ENCODE measurements at places on chromosomes 2 and 18.

GRCh38 chr2:227366769-227367426 is 12.2 kb downstream of the TM4SF20 start:
- H3K27ac ChIP-seq, result peak overlapping the region; percentile 48
- H3K4me3 ChIP-seq, result no peak overlapping the region
- peak; percentile 84 for DNase-seq

- no peak overlapping the region for H3K27ac ChIP-seq
- no peak overlapping the region for H3K4me3 ChIP-seq
- H3K27me3 ChIP-seq, result no peaks in the 10 kb centered on the region
- no peaks in the 10 kb centered on the region for H3K4me1 ChIP-seq
- no peak for DNase-seq
Observed at GRCh38 chr2:196670342-196670741, 30.8 kb downstream of the CCDC150 start.

DNA sequence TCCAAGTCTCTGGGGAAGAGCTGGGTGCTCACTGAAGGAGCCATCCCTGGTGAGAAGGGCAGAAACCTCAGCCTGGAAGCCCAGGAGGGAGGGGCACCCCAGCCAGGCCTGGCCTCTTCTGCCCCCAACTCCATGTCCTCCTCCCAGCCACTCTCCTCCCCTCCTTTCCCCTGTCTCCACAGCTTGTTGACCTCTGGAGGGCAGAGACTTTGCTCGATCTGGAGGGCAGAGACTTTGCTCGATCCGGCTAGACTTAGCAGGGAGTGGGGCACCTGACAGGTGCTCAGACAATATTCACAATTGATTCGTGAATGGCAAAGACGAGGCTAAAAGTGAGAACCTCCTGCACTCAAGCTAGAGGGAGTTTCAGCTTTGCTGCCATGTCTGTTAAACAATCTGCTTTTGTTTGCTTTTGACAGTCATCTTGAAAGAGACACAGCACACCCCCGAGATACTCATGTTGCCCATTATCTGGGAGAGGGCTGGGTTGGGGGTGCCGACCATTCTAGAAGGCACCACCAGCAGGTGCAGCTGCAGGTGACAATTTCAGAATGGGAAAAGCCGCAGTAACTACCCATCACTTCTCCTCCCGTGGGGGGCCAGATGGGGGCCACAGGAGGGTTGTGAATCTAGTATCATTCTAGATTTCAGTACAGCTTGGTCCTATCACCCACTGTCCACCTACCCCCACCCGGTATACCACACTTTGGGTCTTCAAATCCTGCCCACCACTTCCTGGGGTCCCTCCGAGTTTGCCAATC is 54.8 kb downstream of the DNMT3A start:
- no peaks in the 10 kb centered on the region for H3K27me3 ChIP-seq
- H3K36me3 ChIP-seq, result peaks cover 5% of the 10 kb centered on the region
- DNase-seq, result no peak
- H3K4me1 ChIP-seq, result no peaks in the 10 kb centered on the region
- H3K4me3 ChIP-seq, result no peak overlapping the region

- no peaks in the 10 kb centered on the region for H3K36me3 ChIP-seq
- 0 out of 2 replicates have a peak, but pooled peaks cover 1% of the 10 kb centered on the region for H3K4me1 ChIP-seq
- no peak for DNase-seq
Observed at GRCh38 chr18:34221971-34222306, 2.8 kb downstream of the NOL4 start.

GRCh38 chr18:35267809-35268208 is 22.2 kb downstream of the ZSCAN30 start:
- no peaks in the 10 kb centered on the region for H3K4me1 ChIP-seq
- no peak overlapping the region for H3K27ac ChIP-seq
- H3K27me3 ChIP-seq, result no peaks in the 10 kb centered on the region
- H3K36me3 ChIP-seq, result peaks cover 19% of the 10 kb centered on the region
- H3K4me3 ChIP-seq, result no peak overlapping the region
- no peak for DNase-seq

- no peak overlapping the region for H3K27ac ChIP-seq
- DNase-seq, result peak; percentile 7
- H3K4me3 ChIP-seq, result no peak overlapping the region
- H3K27me3 ChIP-seq, result no peaks in the 10 kb centered on the region
- peaks cover 2% of the 10 kb centered on the region for H3K36me3 ChIP-seq
- no peaks in the 10 kb centered on the region for H3K4me1 ChIP-seq
Observed at GRCh38 chr2:131094463-131095281, 1.4 kb upstream of the FAM168B start.

DNA sequence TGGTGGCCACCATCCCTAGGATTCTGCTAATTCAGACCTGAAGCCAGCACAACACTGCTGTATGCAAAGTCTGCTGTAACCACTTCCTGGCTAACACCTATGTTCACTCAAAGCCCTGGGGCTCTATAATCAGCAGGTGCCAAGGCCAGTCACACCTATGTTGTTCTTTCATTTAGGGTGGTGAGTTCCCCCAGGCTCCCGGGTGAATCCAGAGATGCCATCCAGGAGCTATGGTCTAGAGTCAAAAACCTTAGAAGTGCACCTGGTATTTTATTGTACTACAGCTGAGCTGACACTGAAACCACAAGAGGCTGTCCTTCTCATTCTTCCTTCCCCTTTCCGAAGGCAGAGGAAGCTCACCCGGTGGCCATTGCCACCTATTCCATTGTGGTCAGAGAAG is 46.2 kb upstream of the CCDC141 start:
- no peaks in the 10 kb centered on the region for H3K27me3 ChIP-seq
- H3K36me3 ChIP-seq, result no peaks in the 10 kb centered on the region
- no peak overlapping the region for H3K27ac ChIP-seq
- no peak for DNase-seq
- no peaks in the 10 kb centered on the region for H3K4me1 ChIP-seq
- H3K4me3 ChIP-seq, result no peak overlapping the region

DNA sequence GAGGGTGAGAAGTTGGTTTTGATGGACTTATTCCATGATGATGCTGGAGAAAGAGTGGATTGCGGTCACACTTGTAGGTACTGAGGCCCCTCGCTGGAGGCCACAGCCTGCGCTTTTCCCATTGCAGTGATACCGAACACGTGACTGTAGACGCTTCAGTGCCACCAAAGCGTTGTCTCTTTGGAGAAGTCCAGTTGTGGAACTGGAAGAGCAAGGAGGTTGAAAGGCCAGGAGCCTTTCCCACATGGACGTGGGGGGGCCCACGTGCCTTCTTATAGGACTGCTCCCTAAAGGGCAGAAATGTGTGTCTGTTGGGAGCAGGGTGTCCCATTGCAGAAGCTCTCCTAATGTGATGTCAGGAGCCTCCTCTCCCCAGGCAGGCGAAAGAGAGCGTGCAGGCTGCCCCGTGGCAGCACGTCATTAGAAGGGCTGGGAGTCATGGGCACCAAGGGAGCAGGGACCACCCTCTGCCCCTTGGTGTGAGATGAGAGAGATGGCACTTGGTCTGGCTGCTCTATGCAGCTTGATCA is 31.5 kb downstream of the LPIN1 start:
- H3K27ac ChIP-seq, result no peak overlapping the region
- DNase-seq, result no peak
- H3K36me3 ChIP-seq, result peaks cover 28% of the 10 kb centered on the region
- H3K4me3 ChIP-seq, result no peak overlapping the region

DNA sequence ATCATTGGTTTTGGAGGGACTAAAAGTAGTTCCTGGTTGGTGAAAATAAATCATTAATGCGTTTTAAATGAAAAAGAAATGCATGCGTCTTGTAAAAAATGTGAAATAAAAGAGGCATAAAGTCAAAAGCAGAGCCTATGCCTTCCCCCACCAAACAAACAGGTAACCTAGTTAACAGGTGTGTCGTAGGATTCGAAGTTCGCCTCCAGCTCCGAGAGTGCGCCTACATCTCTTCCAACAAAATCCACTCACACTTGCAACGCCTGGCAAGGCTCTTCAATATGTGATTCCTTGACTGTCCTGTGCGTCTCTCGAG is 677 bp upstream of the SMAD4 start:
- no peaks in the 10 kb centered on the region for H3K27me3 ChIP-seq
- H3K36me3 ChIP-seq, result peaks cover 2% of the 10 kb centered on the region
- peak overlapping the region; percentile 78 for H3K4me3 ChIP-seq

GRCh38 chr18:56632070-56633022 is 6.0 kb downstream of the TXNL1 start:
- no peak overlapping the region for H3K4me3 ChIP-seq
- no peaks in the 10 kb centered on the region for H3K27me3 ChIP-seq
- H3K4me1 ChIP-seq, result 0 out of 2 replicates have a peak, but pooled peaks cover 2% of the 10 kb centered on the region
- H3K27ac ChIP-seq, result no peak overlapping the region

DNA sequence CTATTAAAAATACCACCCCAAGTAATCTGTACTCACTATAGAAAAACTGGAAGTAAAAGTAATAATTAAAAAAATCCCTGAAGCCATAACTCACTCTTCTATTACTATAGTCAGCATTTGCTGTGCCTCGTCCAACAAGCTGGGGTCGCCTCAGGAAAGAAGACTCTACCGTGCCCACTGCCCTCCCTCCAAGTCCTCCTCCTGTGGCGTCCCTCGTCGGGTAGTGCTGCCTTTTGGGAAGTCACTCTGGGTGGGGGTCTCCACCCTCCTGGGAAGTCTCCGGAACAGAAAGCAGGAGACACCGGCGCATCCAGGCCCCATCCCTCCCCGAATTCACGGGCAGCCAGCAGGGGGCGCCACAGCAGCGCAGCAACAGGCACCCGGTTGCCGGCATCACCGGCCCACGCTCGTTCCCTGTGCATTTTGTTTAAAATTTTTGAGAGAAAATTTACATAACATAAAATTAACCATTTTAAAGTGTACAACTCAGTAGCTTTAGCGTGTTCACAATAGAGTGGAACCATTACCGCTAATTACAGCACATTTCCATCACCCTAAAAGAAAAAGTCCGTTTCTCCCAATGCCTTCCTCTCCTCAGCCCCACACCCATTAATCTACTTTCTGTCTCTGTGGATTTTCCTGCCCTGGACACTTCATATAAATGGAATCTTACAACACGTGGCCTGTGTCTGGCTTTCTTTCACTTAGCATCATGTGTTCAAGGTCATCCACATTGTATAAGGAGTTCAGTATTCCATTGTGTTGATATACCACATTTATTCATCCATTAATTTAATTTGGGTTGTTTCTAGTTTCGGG is 62.2 kb downstream of the ADNP2 start:
- H3K27ac ChIP-seq, result no peak overlapping the region
- no peaks in the 10 kb centered on the region for H3K36me3 ChIP-seq
- peak; percentile 69 for DNase-seq
- 0 out of 2 replicates have a peak overlapping the region, but pooled peaks have one; percentile 9 for H3K4me3 ChIP-seq
- H3K4me1 ChIP-seq, result peaks cover 2% of the 10 kb centered on the region

- H3K27me3 ChIP-seq, result no peaks in the 10 kb centered on the region
- H3K4me3 ChIP-seq, result no peak overlapping the region
- no peak for DNase-seq
- H3K36me3 ChIP-seq, result no peaks in the 10 kb centered on the region
Observed at GRCh38 chr18:14768241-14768640, 20.3 kb downstream of the ANKRD30B start.

DNA sequence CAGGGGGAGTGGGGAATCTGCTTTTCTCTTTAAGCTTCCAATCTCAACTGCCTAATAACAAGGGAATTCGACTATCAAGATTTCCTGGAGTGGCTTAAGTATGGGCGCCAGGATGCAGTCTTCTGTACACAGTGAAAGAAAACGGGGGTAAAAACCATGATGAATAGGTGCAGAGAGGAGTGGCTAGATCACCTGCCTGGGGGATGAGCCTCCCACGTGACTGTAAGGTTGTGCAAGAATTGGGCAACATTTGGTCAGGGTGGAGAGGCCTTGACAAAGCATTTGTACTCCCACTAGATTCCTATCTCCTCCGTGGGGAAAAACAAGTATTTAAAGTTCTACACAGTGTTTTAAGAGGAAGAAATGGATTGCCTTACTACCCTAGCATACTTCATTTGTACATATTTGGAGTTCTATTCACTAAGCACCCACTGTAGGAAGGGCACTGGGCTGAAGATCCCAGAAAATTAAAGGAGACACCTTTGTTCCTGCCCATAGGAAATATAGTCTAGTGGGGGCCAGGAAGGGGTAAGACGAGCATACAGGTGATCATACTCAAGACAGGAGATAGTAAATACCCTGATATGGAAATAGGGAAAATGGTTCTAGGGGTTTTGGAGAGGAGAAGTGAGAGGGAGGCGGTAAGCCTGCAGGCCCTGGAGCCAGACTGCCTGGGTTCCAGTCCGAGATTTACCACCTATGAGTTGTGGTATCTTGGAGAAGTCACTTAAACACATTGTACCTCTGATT is 29.2 kb downstream of the EPAS1 start:
- H3K27ac ChIP-seq, result no peak overlapping the region
- H3K27me3 ChIP-seq, result no peaks in the 10 kb centered on the region
- H3K4me1 ChIP-seq, result peaks cover 39% of the 10 kb centered on the region
- DNase-seq, result no peak

DNA sequence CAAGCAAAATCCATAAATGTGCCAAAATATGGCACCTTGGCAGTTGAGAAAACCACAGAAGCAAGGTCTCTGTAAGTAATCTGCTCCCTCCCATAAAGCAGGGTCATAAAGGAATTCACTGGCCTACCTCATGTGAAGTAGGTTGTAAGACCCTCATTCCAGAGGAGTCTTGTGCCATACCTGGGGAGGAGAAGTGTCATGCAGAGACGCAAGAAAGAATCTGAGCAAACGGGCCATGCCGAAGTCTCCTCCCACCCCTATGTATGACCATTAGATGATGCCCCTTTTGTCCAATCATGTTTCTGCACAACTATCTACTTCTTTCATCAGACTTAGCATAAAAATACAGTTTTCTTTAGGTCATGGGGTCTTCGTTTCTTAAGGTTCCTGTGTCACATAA is 14.6 kb downstream of the NMUR1 start:
- no peak for DNase-seq
- H3K36me3 ChIP-seq, result no peaks in the 10 kb centered on the region
- 0 out of 2 replicates have a peak, but pooled peaks cover 2% of the 10 kb centered on the region for H3K4me1 ChIP-seq
- 0 out of 2 replicates have a peak, but pooled peaks cover 2% of the 10 kb centered on the region for H3K27me3 ChIP-seq

- no peak overlapping the region for H3K27ac ChIP-seq
- no peak overlapping the region for H3K4me3 ChIP-seq
- peak; percentile 31 for DNase-seq
- no peaks in the 10 kb centered on the region for H3K36me3 ChIP-seq
- H3K27me3 ChIP-seq, result no peaks in the 10 kb centered on the region
Observed at GRCh38 chr2:172938713-172939375, 136.8 kb upstream of the MAP3K20 start.

GRCh38 chr2:177296040-177296439 is 31.5 kb upstream of the NFE2L2 start:
- H3K27me3 ChIP-seq, result no peaks in the 10 kb centered on the region
- H3K4me1 ChIP-seq, result peaks cover 5% of the 10 kb centered on the region
- H3K36me3 ChIP-seq, result no peaks in the 10 kb centered on the region
- H3K27ac ChIP-seq, result peak overlapping the region; percentile 81

DNA sequence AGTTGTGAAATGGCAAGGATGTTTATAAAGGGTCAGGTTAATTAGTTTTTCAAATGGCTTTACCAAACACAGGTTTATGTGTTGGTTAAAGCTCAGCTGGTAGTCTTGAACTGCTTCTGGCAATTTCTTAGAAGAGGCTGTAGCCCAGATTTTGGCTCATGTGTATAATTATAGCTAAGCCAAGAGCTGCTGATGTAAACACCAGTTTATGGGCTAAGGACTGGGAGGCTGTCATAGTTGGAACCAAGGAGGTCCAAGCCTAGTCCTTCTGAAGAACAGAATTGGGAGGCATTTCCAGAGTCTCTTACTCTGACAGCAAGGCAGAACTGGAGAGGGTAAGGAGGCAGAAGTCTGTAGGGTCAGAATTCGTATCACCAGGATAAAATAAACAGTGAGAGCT is 25.4 kb downstream of the UBE2E3 start:
- H3K4me1 ChIP-seq, result peaks cover 11% of the 10 kb centered on the region
- DNase-seq, result no peak
- no peak overlapping the region for H3K4me3 ChIP-seq
- H3K36me3 ChIP-seq, result no peaks in the 10 kb centered on the region
- H3K27ac ChIP-seq, result no peak overlapping the region

- peaks cover 2% of the 10 kb centered on the region for H3K27me3 ChIP-seq
- no peak overlapping the region for H3K4me3 ChIP-seq
- H3K36me3 ChIP-seq, result no peaks in the 10 kb centered on the region
Observed at GRCh38 chr2:652881-653480, 24.2 kb downstream of the TMEM18 start.
